ENCODE measurements at places on chromosomes 12 and 14.

- DNase-seq: peak; percentile 96
Observed at GRCh38 chr12:15789220-15790171, at the start of gene EPS8. EPS8 (minus strand) TSS chr12:15789388; CDS start chr12:15682951, 106,437 bp downstream.

GRCh38 chr14:71658261-71658860 is 273.9 kb upstream of the RGS6 start:
- DNase-seq: no peak

GRCh38 chr12:53418221-53418620 is 5.4 kb upstream of the AMHR2 start:
- DNase-seq: no peak

- DNase-seq: no peak
Observed at GRCh38 chr12:109736552-109737108, 23.0 kb downstream of the FAM222A start.

GRCh38 chr12:14931359-14931758 is 7.0 kb downstream of the ERP27 start:
- no peak for DNase-seq

GRCh38 chr14:20438664-20439063 is 2.7 kb upstream of the KLHL33 start:
- no peak for DNase-seq

GRCh38 chr12:67925077-67925476 is 64.2 kb upstream of the IFNG-AS1 start:
- DNase-seq: no peak

- no peak for DNase-seq
Observed at GRCh38 chr12:94046626-94047410, 101.6 kb upstream of the PLXNC1 start.

DNA sequence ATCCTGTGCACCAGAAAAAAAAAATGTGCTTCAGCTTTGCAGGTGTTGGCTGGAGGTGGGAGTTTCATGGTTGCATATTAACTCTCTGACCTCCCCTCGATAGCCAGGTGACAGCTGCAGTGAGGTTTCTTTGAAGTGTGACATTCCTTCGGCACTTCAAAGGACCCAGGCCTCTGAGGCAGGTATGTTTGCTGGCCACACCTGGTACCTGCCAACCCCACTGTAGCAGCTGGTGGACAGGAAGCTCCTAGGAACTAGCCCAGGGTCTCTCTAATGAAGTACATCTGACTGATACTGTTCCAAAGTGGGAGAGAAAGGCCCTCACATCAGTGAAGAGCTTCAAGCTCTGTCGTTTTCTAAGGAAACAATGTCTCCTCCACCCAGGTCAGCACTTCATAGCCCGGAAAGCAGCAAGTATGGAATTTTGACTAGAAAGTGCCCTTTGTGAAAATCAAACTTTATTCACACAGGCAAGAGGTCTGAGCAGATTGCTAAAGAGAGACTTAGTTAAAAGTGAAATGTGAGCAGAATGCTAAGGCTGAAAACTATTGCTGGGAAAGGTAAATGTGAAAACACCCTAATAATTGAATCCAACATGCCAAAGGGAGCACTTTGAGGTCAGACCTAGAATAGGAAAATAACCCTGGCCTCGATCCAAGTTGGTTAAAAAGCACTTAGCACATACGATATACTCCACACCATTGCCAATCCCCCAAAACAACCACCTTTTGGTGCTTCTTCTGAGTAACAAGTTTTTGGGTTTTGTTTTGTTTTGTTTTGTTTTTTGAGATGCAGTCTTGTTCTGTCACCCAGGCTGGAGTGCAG is 71.3 kb downstream of the PHLDA1 start:
- no peak for DNase-seq

DNA sequence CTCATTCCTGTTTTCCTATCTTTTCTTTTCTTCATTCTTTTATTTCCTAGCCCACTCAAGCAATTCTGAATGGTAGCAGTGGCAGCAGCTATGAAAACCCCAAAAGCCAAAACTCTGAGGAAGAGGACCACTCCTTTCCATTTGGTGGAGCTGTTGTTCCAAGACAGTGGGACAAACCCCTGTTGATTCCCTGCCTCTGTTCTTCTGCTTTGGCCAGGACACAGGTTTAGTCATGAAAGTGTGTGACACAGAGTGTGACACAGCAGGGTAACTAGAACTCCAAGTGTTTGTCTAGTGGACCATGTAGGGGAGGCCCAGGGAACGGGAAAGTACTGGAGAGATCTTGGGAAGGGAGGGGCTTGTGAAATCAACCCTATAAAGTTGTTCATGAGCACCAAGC is 71.1 kb downstream of the PTCSC3 start:
- no peak for DNase-seq

DNA sequence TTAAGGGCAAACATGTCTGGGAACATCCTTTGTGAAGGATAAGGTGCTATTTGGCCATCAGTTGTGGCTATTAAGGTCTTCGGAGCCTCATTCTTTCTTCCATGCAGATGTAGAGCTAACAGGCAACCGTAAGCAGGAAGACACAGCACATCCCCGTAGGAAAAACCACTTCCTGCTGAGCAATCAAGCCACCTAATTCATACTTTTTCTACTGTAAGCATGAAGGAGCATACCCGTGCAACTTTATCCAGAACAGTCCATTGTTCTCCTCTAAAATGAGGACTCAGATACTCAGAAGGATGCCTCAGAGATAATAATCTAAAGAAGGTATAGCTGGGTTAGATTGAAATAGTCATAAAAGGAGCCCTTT is 232.0 kb downstream of the PPM1H start:
- DNase-seq: no peak

DNA sequence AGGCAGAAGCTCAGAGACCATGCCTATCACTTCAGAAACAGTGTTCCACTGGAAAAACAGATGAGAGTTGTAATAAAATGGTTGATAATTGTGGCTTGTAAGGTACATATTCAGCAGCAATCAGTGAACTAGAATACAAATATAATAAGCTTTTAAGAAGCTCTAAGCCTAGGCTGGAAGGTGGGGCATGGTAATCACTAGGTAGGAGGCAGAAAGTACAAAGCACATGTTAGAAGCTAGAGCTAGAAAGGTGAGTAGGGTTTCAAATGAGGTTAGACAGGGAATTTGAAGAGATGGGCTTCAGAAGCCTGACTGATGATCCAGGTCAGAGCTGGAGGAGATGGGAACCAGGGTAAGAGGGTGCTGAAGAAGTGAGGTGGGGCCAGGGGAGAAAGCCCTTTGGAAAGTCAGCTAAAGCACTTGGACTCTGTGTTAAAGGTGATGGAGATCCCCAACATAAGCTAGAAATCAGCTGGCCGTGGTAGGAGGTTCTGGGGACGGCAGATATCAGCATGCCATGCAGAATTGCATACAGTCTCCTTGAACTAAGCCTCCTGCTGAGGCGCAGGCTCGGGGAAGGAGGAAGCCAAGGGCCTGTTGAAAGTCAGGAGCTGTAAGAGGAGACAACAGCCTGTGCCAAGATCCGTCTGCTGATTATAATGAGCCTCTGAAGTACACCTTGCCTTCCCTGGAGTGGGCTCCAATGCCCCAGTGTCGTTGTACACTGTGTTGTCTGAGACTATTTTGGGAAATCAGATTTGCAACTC is 659.4 kb downstream of the BCL11B start:
- DNase-seq: no peak

DNA sequence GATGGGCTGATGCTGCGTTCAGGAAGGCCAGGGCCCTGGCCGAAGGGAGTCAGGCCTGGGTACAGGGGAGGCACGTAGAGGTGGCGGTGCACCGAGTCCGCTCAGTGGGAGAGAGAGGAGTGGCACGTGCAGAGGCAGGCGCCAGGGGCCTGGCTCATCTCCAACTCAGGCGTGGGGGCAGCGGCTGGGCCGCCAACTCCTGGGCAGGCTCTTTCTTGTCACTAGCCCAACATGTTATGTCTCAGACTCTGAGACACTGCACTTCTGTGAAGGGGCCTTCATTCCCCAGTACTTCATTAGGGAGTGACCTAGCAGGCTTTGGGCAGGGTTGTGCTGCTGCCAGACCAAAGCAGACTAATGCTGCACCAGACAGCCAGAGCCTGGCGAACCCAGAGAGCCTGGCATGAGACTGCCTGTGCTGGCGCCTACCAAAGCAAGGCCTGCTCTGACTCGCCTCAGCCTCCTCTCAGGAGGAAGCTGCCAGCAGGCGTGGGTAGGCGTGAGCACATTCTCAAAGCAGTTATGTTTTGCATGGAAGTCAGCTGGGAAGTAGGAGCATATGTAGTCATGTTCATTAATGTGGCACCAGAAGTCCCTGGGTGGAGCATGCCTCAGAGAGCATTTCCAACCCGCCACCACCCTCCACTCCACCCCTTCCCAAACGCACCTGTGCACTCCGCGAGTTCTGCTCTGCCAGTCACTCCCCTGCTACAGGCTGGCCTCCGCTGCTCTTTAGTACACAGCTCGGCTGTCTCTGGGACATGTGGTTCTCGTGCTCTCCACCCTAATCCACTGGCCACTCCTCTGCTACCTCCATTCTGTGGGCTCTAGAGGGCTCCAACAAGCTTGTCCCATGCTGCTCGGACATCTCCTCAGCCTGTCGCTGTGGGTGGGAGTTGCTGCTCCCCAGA is 9.7 kb downstream of the CKB start:
- DNase-seq: peak; percentile 95

- DNase-seq: no peak
Observed at GRCh38 chr12:113260127-113260526, 38.9 kb downstream of the TPCN1 start.

DNA sequence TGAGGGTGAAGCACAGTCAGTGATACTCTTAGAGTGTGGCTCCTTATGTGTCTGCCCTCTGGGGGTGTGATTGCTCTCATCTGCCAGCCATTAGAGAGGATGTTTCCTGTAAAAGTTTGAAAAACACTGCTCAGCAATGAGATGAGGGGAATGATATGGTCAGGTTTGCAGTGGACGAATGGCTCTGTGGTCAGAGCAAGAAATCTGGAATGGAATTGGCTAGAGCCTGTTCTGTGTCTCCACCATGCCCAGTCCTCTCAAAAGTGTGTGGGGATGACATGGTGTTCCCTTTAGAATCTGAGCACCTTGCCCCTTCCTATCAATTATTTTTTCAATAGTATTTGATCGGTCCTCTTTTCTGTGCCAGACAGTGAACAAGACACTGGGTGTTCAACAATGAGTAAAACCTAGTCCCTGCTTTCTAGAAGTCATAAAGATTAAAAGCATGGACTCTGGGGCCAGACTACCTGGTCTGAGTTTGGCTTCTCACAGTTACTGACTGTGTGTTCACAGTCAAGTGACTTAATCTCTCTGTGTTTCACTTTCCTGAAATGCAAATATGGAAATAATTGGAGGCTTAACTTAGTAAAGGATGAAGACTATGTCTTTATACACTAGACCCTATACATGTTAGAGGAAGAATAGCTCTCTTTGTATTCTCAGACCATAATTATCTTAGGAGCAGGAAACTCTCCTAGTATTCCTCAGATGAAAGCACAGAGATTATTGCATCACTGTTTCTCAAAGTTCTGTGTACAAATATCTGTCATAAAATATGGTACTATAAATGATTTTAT is 1.6 kb downstream of the ACSS3 start:
- no peak for DNase-seq

- DNase-seq: no peak
Observed at GRCh38 chr12:116233669-116234068, 43.8 kb downstream of the MED13L start.

- no peak for DNase-seq
Observed at GRCh38 chr12:89154743-89155499, 197.4 kb downstream of the DUSP6 start.

- DNase-seq: no peak
Observed at GRCh38 chr12:26976687-26977086, 37.5 kb downstream of the TM7SF3 start.

GRCh38 chr12:8157484-8158198 is 826 bp downstream of the ZNF705A start:
- DNase-seq: no peak

GRCh38 chr12:45294906-45295305 is 79.0 kb downstream of the ANO6 start:
- no peak for DNase-seq

GRCh38 chr12:119369907-119370546 is 35.5 kb downstream of the CCDC60 start:
- DNase-seq: no peak

DNA sequence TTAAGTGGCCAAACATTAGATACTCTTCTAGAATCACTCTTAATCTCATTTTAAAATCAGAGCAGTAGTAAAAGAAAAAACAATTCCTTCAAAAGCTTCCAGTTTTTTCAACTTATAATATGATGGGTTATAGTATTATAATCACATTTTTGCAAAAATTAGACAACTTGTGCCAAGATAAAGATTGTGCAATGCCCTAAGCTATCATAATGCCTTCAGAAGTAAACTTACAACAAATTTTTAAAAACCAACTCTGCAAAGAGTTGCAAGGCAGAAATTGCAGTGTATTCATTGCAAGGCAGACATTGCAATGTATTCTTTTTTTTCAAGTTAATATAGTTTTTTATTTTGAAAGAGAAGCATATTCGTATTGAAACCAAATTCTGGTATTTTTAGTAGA is 47.2 kb upstream of the KITLG start:
- no peak for DNase-seq

DNA sequence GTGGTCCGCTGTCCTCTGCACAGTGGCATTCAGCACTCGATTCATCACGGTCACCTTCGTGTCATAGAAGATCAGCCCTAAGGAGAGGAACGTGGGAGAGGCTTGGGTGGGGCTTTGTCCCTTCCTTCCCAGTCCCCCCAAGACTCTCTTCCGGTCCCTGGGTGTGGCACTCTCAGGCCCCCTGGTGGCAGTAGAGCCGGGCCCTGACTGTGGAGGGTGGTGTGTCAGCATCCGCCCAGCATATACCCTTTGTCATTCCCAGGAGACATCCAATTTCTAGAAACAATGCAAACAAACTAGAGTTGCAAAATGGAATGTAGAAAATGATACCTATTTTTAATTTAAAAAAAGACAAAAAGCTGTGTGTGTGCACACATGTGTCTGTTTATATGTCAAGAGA is 45.0 kb downstream of the TRAFD1 start:
- peak; percentile 19 for DNase-seq

DNA sequence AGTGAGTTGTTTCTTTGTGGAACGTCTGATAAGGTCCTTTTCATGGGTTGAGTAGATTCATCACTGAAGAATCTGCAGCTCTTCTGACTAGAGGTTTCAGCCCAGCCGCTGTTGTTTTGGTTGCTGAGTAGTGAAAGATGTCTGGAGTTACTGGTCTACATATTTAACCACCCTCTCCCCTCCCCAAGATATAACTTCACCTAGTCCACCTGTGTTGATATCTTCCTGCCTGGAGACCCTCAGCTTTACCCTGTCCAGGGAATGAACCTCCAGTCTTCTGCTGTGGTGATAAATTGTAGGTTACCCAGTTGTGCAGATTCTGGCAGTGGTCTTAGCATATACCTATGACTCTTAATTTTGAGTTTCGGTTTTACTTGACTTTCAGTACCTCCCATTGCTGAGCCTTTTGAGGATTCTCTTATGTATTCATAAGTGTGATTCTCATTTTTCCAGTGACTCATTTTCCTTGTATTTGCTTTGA is 62.9 kb downstream of the CCDC91 start:
- DNase-seq: no peak

All from ascending aorta (tissue), 2 donors.